ENCODE measurements at places on chromosomes 16 and 17.

DNA sequence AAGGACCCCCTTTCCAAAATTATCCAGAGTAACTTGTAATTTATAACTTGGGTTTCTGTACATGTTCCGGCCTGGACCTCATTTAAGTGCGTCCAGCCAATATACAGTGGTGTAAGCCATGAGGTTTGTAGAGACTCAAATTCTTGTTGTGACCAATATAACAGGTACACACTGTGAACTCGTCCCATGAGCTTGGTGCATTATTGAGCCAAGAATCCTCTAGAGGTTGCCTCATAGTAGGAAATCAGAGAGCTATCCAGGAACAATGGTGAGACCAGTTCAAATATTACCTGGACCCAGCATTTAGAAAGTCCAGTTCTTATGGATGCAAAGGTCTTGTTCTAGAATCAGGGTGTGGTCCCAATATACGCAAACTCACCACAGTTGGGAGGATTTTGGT, 138.2 kb downstream of the NPIPB5 start:
- no peak for DNase-seq

- DNase-seq: no peak
These were observed 697 bp downstream of the NOL11 start for GRCh38 chr17:67718325-67718941.

DNA sequence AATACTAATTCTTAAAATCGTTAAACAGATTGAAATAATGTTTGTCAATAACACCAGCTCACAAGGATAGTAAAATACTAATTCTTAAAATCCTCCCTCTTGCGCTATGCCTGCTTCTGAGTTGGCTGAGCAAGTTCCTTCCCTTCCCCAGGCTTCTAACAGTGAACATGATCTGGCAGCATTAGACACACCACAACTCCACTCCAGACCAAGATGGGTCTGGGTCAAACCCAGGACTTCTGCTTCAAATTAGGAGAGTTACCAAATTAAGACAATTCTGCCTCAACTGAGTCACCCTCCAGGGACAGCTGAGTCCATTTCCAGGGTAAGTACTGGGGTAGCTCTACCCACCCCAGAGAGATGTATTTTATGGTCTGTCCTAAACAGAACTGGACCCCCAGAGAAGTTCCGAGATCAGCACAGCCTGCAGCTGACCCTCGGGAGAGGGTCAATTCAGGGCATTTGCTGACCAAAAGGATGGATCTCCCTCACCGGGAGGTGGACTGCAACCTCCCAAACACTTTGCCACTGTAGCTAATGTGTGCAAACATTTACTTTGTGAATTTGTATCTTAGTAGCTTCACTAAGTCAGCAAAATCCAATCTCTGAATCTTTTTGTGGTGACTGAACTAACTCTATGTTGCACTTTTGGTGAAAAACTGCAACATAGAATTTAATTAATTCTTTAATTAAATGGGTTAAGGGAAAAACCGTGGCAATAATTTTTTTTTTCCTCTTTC, 48.8 kb downstream of the ADCY9 start:
- no peak for DNase-seq

GRCh38 chr16:62240722-62241121, 204.5 kb upstream of the CDH8 start:
- no peak for DNase-seq

DNA sequence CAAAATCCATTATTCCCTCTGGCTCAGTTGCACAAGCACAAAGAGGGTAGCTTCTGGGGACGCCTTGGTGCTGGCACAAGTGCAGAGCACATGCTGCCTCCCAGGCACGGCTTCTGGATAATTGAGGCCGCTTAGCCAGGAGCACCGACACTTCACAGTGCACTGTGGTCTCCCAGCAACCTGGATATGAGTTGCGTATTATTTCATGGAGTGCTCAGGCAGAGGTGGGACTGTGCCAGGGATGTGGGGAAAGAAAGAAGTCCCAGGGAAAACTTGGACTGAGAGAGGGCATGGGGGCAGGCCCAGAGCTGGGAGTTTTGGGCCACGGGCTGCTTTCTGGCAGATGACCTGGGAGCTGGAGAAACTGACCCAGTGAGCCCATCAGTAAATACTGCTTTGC, 37.5 kb downstream of the MPRIP start:
- DNase-seq: no peak

DNA sequence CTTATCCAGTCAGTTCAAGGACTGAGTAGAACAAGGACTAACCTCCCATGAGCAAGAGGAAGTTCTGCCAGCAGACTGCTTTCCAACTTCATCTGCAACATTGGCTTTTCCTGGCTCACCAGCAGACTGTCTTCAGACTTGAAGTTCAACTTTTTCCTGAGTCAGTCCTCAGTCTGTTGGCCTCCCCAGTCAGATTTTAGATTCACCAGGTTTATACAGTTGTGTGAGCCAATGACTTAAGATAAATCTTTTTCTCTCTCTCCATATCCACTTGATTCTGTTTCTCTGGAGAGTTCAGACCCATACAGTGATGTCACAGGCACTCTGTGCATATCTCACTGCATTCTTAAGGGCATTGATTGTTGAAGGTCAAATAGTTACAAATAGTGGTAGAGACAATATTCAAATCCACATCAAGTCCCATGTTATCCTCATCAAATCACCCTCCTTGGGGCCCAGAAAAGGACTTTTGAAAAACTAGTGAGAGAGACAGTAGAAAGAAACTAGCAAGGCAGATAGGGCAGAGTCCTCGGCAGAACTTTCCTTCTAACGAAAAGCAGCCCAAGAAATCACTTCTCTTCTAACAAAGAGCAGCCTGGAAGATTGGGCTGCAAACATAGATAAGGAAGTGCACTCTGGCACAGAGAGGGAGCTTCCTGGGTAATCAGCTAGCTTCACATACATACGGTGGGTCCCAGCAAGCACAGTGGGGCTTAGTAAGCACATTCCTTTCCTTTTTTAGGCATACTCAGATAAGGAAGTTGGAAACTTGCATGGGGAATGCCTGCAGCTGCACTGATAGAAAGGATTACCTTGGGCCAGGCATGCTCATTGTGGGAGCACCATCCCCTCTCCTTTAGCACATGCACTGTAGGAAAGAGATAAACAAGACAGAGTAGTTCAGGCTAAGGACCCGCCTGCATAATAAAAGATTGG, 132.3 kb upstream of the FAM20A start:
- no peak for DNase-seq

GRCh38 chr16:5907544-5907943, 809.9 kb upstream of the EEF2KMT start:
- DNase-seq: no peak

- no peak for DNase-seq
These were observed 39.3 kb upstream of the YPEL2 start for GRCh38 chr17:59292174-59292523.

GRCh38 chr17:4173781-4174180, 30.8 kb downstream of the CYB5D2 start:
- no peak for DNase-seq

DNA sequence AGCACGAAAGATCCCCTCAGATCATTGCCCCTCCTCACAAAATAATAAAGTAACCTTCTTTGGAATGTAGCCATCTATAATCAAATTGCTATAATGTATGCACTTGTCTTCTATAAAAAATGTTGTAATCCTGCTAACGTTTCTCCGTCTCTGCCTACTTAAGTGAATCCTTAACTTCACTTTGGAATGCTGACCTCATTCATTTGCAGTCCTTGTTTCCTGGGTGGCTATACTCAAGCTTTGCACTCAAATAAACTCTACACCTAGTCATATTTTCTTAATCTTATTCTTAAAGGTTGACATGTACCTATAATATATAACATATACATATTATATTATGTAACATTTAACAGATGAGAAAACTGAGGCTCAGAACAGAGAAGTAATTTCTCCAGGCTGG, 22.7 kb downstream of the CHD9NB start:
- no peak for DNase-seq

DNA sequence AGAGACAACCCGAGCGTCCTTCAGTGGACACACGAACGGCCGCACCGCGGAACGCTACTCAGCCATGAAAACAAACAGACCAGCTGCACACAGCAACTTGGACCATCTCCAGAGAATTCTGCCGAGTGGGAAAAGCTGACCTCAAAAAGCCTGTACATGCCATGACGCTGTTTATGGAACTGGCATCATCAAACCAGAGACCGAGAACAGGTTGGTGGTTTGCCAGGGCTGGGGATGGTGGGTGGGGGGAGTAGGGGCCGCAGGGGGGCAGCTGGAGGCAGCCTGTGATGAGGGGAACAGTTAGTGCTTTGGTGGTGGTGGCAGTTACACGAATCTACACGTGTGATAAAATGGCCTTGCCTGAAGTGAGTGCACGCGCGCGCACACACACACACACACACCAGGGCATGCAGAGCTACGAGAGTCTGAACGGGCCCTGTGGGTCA, 169.8 kb downstream of the LAT start:
- DNase-seq: no peak

DNA sequence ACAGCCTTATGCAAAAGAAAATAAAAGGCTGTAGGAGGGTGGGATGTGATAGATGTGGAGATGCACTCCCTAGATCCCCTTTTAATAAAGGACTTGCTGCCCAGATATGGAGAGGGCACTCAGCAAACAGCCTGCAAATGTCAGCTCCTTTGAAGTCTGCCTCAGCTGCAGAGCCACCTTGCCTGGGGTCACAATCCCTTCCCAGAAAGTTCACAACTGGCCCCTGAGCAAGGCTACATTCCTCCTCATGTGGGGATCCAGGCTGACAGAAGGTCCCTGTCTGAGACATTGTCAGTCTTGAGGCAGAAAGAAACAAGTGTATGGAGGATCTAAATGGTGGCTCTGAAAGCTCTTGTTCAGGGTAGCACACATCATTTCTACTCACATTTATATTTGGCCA, 36.1 kb downstream of the SLFN11 start:
- DNase-seq: no peak

DNA sequence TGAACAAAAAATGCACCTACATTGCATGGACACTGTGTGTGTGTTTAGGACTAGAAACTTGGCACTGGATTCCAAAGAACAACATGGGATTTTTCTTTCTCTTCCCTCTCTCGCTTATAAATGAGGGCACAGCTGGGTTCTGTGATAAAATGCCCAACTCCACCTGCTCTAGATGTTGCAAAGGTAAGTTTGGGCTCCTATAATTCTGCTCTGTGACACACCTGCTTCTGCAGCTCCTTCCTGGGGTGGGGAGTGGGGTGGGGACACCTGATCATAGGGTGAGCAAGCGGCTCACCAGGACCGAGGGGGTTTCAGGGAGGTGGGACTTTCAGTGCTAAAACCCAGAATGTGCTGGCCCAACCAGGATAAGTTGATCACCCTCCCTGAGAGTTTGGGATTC, 104.3 kb downstream of the AXIN2 start:
- no peak for DNase-seq

DNA sequence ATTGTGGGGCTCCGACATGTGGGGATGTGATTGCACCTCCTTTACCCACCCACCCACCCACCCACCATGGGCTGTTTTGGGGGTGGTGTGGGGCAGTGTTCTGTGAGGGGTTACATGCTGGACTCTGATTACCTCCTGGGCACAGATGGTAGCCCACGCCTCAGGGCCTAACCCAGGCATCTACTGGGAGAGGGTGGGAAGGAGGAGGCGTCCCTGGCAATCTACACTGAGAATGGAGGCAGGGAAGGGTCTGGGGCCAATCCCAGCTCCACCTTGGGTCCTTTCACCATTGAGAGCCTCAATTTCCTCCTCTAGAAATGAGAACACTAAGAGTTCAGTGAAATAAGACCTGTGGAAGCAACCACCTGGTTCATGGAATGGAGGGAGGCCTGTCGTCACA, 11.7 kb upstream of the DOK4 start:
- DNase-seq: no peak

GRCh38 chr16:1614456-1615102, 2.4 kb downstream of the CRAMP1 start:
- peak; percentile 68 for DNase-seq

- no peak for DNase-seq
These were observed 16.0 kb downstream of the GUCY2D start for GRCh38 chr17:8018436-8018835.

GRCh38 chr16:59169168-59169567, 435.1 kb upstream of the GOT2 start:
- no peak for DNase-seq

DNA sequence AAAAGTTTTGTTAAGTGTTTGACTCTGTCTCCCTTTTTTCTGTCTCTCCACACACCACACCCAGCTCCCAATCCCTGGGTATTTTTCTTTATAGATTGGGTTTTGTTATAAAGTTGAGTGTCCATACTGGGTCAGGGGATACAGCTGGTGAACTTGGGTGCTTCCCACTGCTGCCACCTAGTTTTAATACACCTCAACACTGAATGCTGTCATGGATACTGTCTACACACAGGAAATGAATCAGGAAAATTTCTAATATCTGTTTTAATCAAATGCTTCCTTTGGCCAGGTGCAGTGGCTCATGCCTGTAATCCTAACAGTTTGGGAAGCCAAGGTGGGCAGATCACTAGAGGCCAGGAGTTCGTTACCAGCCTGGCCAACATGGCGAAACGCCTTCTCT, 5.3 kb upstream of the TAOK1 start:
- no peak for DNase-seq

DNA sequence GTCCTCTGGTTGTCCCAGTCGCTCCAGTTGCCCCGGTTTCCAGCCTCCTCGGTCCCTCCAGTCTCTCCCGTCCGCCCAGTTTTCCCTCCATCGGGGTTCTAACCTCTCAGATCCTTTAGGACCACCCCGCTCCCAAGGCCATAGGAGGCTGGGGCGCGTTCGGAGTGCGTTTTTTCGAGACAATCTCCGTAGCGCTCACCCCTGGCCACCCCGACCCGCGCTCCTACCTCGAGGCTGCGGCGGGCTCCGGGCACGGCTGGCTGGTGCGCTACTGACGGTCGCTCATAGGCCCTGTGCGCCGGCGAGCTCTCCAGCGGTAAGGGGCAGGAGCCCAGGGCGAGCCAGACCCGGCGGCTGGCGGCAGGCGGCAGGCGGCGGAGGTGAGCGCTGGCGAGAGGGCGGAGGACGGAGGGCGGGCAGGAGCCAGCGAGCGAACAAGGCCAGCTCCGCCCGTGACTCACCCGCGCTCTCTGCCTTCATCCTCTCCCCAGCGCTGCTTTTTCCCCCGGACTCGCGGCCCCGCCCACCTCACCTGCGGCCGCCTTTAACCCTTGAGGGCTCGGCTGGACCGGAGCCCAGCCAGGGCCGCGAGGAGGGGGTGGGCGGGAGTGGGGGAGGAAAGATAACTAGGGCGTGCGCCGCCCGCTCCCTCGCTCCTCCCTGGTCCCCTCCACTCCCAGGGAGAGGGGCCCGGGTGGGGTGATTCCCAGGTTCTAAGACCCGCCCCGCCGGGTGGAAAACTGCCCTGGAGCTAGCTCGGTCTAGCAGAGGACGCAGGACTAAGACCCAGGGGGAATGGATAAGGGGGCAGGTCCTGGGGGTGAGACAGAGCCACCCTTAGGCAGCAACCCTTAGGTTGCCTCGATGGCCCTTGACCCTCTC, at the start of gene SP6:
TSS of gene SP6 (minus strand) at position 472 of the 882 bp plus-strand sequence. CDS start 2,734 bp downstream, outside the sequence.
- peak; percentile 56 for DNase-seq

- DNase-seq: peak; percentile 73
These were observed at the start of gene USP22 for GRCh38 chr17:21042458-21043295. TSS of gene USP22 (minus strand) at chr17:21043011. CDS start at chr17:21042835, 176 bp downstream.

- no peak for DNase-seq
These were observed 29.9 kb downstream of the CIBAR2 start for GRCh38 chr16:85082173-85083050.

DNA sequence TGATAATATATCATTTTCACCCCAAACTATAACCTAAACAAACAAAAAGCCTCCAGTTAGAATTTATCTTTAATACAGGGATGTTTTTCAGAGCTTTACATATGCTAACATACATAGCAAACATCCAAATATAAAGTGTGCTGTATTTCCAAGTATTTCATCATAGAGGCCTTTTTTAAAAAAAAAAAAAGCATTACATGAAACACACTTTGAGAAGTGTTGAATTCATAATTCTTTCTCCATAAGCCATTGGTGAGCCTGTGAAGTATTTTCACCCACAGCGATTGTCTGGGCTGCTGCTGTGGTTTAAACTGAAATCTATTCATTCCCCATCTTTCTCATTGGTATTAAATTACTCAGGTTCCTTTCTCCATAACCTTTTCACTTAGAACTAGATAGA, 503.4 kb upstream of the CDH8 start:
- no peak for DNase-seq

Measured in GM19239 (cell line).